ENCODE measurements at places on chromosomes 2 and 18.

DNA sequence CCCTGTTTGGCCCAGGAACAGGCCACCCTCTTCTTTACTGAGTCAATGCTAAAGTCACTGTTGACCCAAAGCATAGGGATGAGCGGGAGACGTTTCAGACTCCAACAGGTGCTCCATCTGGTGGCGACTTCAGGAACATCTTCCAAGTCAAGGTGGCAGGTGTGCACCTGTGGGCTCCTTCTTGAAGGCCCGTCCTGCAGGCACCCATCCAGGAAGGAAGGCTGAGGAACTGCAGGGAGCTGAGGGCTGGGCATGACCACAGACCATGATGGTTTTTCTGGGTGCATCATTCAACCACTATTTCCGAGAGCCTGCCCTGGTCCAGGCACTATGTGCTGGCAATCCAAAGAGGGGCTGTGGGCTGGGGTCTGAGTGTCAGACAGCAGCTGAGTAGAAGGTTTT is 142.8 kb downstream of the NDUFA10 start:
- DNase-seq, result peak; percentile 51

GRCh38 chr18:12928641-12929040 is 19.2 kb upstream of the SEH1L start:
- DNase-seq, result no peak

- DNase-seq, result no peak
Measured at GRCh38 chr2:221161186-221161585, 410.9 kb downstream of the EPHA4 start.

- peak; percentile 16 for DNase-seq
Measured at GRCh38 chr2:207164006-207164831, 1.5 kb downstream of the KLF7 start.

GRCh38 chr2:148302526-148302925 is 281.6 kb downstream of the MBD5 start:
- DNase-seq, result no peak

DNA sequence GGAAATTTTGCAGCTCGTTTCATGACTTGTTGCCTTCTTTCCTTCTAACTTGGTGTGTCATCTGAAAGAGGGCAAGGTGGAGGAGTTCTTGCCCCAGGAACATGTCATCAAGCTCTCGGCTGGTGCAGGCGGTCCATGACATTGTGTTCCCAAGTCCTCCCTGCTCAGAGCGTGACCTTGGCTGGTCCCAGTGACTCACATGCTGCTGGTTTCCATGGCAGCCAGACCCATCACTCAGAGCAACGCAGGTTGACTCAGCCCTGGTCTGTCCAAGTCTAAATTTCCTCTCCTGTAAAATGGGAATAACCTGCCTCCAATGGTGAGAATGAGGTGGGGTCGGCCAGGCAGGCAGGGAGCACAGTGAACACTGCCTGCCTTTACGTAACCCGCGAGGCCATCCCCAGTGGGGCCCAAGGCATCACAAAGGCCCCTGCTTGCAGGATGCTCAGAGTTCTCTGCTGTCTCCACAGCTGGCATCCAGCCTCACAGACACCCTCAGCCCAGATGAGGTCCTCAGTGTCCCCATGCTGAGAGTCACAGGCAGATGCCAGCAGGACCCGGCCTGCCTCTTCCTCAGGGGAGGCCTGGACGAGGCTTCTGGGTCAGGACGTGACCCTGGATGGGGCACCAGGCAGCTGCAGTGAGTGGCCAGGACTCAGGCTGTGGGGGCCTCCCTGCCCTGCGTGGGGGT is 143.7 kb downstream of the TPO start:
- no peak for DNase-seq

GRCh38 chr2:64244037-64244416 is 99.8 kb upstream of the PELI1 start:
- no peak for DNase-seq

- no peak for DNase-seq
Measured at GRCh38 chr2:100470898-100471514, 724 bp downstream of the NMS start.

DNA sequence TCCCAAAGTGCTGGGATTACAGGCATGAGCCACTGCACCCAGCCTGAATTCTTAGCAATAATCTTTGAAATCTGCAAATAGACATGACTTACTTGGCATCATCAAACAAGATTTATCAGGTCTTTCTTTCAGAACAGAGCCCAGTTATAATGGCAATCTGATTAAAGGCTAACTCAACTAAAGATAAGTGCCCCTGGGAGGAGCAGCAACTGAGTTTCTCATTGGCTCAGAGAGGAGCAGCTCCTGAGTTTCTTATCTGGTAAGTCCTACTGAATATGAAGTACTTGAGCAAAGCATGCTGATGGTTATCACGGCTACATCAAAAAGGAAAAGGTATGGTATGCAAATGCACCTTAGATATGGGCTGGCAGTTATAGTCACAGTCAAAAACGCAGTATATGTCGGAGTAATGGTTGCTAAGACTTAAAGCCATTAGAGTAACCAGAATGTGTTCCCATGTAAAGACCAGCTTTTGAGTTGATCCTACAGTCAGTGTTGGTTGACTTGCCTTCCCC is 15.0 kb upstream of the AP1S3 start:
- DNase-seq, result no peak

- DNase-seq, result no peak
Measured at GRCh38 chr2:31270822-31271231, 36.9 kb downstream of the EHD3 start.

DNA sequence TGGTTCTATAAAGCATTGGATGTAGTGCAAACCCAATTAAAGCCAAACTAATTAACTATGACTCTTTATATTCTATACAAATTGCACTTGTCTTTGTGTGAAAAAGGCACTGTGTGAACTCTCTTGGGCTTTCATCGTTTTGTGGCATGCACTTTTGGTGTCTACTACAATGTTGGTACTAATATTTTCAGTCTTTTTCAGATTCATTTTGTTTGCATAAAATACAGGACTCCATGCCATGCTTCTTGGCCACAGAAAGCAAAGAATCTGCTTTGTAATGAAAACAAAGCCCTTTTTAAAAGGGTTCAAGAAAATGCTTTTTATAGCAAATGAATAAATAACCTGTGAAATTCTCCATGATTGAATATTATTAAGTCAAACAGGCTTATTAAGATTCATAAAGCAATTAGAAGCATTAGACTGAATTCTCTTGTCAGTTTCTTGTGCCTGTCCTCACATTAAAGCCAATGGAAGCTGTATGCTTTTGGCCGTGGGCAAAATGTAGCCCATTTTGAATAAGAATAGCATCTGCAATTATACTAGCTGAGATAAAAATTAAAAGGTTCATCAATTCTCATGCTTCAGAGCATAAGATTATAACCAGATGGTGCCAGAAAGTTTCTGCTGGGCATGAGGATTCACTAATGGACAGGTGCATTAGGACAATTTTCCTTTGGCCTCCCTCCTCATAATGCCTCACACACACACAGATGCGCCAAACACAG is 1665.2 kb downstream of the SUCLG1 start:
- no peak for DNase-seq

DNA sequence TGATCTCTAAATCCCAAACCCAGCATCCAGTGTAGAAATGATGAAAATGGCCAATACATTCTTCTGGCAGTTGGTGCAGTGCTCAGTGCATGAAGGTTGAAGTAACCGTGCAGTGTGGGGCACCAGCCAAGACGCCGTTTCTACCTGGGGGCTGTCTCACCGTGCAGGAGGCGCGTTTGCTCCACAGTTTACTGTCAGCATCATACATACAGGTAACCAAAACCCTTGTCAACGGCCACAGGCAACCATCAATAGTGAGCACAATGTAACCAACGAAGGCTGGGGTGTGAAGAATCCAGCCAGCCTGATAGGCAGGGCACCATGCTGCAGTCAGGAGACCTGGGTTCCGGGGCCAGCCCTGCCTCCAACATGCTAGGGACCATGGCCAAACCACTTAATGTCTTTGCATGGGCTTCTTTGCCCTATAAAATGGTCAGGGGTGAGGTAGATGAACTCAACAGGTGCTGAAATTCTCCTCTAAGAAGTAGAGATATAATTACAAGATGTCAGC is 127.5 kb upstream of the ID2 start:
- DNase-seq, result no peak

- no peak for DNase-seq
Measured at GRCh38 chr2:159616286-159616701, at the start of gene BAZ2B. BAZ2B (minus strand) TSS chr2:159616548; CDS start chr2:159478719, 137,829 bp downstream.

GRCh38 chr2:150971910-150972309 is 289.8 kb downstream of the RBM43 start:
- DNase-seq, result no peak

DNA sequence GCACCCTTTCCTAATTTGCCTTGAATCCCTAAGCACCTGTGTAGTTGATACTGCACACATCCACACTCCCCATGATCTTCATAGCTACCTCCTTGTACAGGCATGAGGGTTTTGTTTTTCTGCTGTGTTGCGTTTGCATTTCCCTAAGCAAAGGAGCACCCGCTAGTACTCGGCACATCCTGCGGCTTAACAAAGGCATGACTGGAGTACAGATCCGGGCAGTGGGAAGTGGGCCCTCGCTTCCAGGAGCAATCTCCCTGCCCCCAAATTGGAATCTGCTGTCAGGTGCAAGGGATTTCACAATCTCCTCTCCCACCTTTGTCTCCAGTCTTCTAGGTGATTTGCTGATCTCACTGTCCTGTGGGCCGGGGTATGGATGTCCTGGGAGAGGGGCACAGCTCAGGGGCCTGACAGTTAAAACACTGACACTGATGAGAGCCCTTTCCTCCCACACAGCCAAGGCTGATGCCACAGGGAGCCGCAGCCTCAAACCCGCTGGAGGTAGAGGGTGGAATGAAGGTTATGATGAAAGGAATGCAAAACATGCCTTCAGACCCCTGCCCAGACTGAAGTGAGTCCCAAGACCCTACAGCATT is 98.7 kb upstream of the THOC1 start:
- DNase-seq, result no peak

GRCh38 chr2:232434563-232435374 is 21.2 kb upstream of the ALPI start:
- no peak for DNase-seq

DNA sequence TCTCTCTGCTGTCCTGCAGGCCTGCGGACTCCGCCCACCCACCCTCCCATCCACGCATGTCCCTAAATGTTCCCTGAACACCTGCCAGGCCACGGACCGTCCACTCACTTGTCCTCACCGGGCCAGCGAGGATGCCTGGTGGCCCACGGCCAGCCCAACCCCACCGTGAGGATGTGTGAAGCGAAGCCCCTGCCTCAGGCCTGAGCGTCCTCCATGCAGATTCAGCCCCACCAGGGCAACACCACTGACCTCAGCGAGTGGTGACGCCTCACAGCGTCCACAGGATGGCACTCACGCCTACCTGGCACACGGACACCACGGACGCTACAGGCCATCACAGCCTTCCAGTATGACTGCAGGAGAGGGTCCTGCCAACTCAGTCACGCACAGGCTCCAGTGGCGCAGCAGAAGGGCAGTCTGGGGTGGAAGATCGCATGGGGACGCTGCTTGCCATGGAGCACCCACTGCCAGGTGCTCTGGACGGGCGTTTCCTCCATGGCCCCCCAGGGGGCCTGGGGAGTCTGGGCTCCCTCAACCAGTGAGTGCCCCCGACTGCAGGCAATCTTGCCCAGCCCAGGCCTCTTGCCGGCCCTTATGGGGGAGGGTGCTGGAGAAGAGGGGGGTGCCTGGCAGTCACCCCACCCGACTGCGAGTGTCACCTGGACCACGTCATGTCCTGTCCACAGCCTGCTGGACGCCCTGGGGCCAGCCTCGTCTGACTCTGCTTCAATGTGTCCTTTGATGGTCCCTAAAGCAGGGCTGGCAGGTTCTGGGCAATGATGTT is 25.4 kb downstream of the HDAC4 start:
- no peak for DNase-seq

- no peak for DNase-seq
Measured at GRCh38 chr18:49788327-49788898, 24.9 kb downstream of the ACAA2 start.

- no peak for DNase-seq
Measured at GRCh38 chr2:32849456-32850194, 97.1 kb upstream of the LTBP1 start.

DNA sequence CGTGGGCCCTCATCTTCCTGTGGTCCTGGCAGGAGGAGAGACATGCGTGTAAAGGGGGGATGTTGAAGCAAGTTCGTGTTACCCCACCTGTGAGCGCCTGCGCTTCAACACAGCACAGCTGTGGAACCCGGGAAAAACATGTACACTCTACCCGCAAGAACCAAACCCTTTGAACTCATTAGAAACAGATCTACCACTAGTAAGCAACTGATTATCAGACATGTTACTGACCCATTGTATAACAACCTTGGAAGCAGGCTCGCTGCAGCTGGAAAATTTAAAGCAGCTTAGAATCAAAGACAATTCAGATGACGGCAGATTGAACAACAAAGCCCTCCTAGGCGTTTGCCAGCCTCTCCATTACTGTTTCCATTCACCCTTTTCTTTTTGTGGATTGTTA is 771.7 kb upstream of the SALL3 start:
- DNase-seq, result no peak

DNA sequence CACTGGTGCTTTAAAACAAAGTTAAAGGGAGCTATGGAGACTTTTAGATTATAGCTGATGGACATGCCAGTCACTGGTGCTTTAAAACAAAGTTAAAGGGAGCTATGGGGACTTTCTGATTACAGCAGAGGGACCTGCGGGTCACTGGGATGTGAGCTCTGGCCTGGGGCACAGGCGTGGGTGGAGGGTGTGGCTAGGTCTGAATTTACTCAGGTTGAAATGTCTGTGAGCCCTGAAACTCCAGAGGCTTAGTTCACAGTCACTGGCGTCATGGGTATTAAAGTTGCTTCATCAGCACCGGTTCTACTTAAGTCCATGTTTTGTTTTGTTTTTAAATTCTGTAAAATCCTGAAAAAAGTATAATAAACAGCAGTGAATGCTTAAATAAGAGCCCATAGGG is 49.0 kb upstream of the TMEM18 start:
- DNase-seq, result no peak

DNA sequence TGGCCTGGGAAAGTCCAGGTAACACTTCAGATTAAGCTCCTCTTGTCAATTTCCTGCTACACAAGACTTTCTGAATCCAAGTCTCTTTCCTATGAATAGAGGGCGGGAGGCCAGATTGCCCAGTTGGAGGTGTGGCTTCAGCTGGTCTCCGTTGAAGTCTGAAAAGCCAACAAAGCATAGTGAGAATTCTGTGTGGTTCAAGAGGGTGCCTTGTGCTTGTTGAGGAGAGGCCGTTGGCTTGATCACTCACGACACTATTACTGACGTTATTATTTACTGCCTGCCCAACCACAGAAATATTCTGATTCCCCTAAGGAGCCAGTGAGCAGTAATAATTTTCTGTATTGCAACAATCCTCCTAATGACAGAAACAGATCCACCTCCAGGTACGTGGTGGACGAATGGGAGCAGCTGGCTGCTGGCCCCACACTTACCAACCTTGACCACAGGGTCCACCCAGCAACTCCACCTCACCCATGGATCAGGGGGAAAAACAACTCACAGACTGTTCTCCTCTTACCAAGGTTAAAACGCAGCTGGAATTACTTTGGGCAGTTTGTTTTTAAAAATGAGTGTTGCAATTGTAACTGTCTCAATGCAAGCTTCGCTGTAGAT is 21.9 kb downstream of the NRP2 start:
- DNase-seq, result no peak

- no peak for DNase-seq
Measured at GRCh38 chr2:187989925-187990623, 301.6 kb upstream of the GULP1 start.

- DNase-seq, result no peak
Measured at GRCh38 chr2:235654103-235654813, 160.4 kb downstream of the AGAP1 start.
